ENCODE measurements at places on chromosomes 6 and 20.

GRCh38 chr6:89745716-89746115 is 73.9 kb downstream of the MDN1 start:
- no peak for DNase-seq

- DNase-seq = no peak
Observed at GRCh38 chr6:53503060-53503459, 41.8 kb downstream of the GCLC start.

DNA sequence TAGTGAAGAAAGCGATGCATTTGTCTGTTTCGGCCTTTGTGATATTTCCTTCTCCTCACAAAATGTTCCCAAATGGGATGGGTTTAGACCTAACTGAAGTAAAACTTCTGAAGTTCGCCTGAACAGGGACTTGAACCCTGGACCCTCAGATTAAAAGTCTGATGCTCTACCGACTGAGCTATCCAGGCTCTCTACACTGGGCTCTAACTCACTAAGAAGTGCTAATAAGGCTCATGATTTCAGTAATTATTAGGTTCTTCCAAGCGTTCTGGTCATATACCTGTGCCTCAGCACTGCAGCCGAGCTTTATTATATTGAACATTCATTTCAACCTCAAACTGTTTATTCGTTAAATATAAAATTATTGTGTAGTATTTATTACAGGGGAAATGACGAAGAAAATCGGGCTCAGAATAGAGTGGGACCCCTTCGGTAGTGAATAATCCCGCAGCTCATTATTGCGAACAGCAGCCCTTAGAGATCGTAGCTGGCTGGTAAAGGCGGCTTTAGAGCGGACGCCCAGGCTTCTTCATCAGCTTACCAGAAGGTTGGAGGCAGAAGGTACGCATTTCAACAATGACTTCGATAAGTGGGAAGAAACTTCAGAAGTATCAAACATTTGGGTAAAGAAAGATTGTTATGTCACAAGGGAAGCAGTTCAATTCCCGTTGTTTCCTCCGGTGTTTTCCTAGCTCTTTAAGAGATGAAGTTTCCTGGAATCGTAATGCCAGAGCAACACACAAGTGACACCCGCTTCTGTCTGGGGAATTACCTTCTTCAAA is 119.0 kb upstream of the ZNF184 start:
- peak; percentile 58 for DNase-seq

DNA sequence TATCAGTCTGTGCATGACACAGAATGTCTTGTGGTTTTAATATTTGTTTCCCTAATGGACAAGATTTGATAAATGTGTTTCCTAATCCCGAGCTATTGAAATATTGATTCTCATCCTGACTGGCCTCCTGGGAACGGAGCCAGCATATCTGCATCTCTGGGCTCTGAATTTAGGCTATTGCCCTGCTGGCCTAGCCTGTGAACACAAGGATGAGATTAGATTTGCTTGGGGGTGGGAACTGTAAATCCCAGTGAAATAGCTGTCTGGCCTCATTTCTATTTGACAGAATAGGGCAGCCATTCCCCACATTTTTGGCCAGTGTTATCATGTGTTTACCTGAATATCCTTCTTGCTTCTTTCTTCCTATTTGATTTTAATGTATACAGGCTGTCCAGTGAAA is 198.4 kb upstream of the SOX4 start:
- no peak for DNase-seq

GRCh38 chr6:132785936-132786335 is 12.5 kb downstream of the SLC18B1 start:
- no peak for DNase-seq

- no peak for DNase-seq
Observed at GRCh38 chr6:148565930-148566663, 180.7 kb upstream of the UST start.

Data from neuronal stem cell (in vitro differentiated cells).